ENCODE measurements at places on chromosomes 13 and 19. TPM values are rescaled to one million over a fixed set of nuclear protein-coding genes. Genes with fewer than 3 reads are reported as not detected.
A peak's percentile ranks its signal among the peaks of the same experiment; 100 is the strongest.

Gene ZNF471
- total RNA-seq: 12.1 TPM

GRCh38 chr13:106561551-106562170 is 6.3 kb downstream of the ARGLU1 start:
- no peak for DNase-seq

Gene TRPM4
- total RNA-seq: 41.9 TPM

DNA sequence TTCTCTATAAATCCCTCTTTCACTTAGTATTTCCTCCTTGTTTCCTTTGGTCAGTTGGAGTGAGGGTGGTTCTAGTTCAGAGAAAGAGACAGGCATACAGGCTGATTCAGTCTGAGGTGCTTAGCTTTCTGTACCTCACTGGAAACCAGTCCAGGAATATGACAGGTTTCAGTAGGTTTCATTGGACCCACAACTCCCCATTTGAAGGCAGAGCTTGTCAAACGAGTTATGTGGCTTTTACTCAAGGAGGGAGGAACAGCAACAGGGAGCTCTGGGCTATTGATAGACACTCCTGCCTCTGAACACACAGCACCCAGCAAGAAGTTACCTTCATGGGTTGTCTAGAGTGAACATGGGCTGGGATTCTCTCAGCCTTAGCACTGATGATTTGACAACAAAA is 14.5 kb downstream of the ACTN4 start:
- DNase-seq: no peak

- DNase-seq: peak; percentile 92
Measured at GRCh38 chr19:6056801-6057650, 53.3 kb downstream of the RFX2 start.

- DNase-seq: no peak
Measured at GRCh38 chr13:31046711-31047279, 114.3 kb downstream of the TEX26 start.

DNA sequence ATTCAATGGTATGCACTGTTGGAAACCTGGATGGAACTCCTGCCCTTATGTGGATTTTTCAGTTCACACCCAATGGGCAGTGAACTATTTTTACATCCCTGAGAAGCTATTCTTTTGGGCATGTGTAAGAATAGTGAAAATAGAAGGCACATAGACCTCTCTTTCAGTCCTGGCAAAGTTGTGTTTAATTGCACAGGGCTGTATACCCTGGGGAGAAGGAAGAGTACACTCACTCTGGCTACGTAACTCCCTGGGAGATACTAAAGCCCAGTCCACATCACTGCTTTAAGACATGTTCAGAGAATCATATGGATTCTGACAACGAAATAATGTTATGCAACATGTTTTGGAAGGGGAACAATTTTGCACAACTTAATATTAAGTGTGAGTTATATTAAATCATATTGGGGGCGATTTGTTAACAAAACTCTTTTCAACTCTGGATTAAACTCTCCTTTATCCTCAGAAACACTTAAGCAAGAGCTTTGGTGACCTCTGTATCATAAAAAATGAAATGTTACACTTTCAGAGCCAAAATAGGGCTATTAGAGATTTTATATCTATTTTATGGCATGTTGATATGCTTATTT is 166.1 kb downstream of the DCT start:
- DNase-seq: no peak

GRCh38 chr13:28819046-28819730 is 951 bp upstream of the MTUS2 start:
- DNase-seq: peak; percentile 45

Gene KLF2
- total RNA-seq: 223 TPM

Gene RUBCNL
- total RNA-seq: 12.8 TPM

Gene NBEA
- 14.0 TPM for total RNA-seq

GRCh38 chr13:41434831-41435520 is 22.4 kb upstream of the RGCC start:
- no peak for DNase-seq

DNA sequence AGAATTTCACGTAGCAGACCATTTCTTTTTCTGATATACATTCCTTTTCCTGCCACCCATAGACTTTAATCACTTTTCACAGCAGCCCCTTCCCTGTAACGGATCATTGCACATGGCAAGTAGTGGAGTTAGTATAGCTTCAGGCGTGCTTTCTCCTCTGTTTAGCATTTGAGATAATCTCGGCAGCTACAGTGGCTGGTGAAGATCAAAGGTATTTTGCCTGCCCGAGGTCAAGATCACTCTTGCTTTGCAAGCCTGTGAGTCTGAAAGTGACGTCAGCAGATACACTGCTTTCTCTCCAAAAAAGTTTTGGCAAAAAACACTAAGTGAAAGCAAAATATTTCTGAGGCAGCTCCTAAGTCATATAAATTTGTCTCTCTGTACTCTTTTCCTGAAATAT is 260.0 kb downstream of the NDFIP2 start:
- no peak for DNase-seq

Gene DCT
- 0.54 TPM for total RNA-seq

Gene MIA
- total RNA-seq: 1.7 TPM

Gene ZNF556
- 0.16 TPM for total RNA-seq

- DNase-seq: no peak
Measured at GRCh38 chr13:89029062-89029461, 1357.9 kb downstream of the SLITRK5 start.

Gene KCNK6
- total RNA-seq: 13.1 TPM

- peak; percentile 46 for DNase-seq
Measured at GRCh38 chr19:10299545-10300458, 9.8 kb downstream of the ZGLP1 start.

- peak; percentile 80 for DNase-seq
Measured at GRCh38 chr19:15702534-15702930, 25.3 kb upstream of the OR10H2 start.

Gene CACNG8
- total RNA-seq: 0.23 TPM

Gene ZNF560
- total RNA-seq: not detected

All from aorta (tissue), 5 donors.